ENCODE measurements at places on chromosomes 7 and 10. TPM values are rescaled to one million over a fixed set of nuclear protein-coding genes. Genes with fewer than 3 reads are reported as not detected.

Gene DYNC1I1
- 2.3 TPM for total RNA-seq

Gene KLF6
- 247 TPM for total RNA-seq

DNA sequence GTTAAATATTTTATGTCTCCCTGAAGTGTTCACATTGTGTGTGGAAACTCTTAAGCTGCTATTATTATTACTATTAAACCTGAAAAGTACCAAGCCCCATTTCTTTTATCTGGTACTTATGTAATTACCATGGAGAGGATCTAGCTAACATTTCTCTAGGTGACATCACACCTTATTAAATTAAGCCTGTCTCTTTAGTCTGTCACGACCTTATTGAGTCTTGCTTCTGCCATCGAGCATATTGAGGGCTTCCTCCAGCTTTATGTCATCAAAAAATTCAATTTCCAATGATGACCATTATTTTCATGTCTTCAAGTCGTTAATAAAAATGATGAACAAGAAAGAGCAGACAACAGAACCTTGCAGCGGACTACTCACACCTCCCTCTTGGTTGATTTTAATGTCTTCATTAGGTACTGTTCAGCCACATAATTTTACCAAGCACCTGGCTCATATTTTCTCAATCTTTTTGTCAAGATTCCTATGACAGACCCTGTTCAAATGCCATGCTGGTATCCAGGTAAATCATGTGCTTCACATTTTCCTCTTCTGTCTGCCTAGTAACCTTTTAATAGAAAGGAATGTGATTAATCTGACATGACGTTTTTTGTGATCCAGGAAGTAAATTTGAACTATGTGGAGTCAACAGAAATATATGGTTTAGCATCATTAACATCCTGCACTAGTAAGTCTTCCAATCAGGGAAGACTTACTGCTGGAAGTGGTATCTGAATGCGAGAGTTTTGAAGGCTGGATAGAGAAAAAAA lies 556.7 kb downstream of the SORCS3 start:
- DNase-seq: no peak

- DNase-seq: no peak
Measured at GRCh38 chr7:42662862-42663261, 249.0 kb downstream of the C7orf25 start.

DNA sequence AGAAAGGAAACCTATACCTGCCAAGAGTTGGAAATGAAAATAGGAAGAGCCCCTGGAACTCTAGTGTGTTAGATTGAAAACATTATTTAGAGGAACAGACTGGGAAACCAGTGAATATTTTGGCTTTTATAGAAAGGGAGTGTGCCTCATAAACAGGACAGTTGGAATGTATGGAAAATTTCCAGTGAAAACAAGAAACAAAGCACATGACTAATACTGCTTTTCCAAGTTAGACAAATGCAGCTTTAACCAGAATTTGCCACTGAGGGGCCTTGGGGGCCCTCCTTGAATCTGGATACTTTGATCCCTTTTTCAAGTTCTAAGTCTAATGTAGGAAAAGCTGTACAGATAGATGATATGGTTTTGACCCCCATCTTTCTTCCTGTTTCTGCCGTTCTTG lies 21.2 kb downstream of the ITGB8 start:
- DNase-seq: no peak

GRCh38 chr7:26858241-26858715 lies 6.1 kb downstream of the SKAP2 start:
- DNase-seq: no peak

DNA sequence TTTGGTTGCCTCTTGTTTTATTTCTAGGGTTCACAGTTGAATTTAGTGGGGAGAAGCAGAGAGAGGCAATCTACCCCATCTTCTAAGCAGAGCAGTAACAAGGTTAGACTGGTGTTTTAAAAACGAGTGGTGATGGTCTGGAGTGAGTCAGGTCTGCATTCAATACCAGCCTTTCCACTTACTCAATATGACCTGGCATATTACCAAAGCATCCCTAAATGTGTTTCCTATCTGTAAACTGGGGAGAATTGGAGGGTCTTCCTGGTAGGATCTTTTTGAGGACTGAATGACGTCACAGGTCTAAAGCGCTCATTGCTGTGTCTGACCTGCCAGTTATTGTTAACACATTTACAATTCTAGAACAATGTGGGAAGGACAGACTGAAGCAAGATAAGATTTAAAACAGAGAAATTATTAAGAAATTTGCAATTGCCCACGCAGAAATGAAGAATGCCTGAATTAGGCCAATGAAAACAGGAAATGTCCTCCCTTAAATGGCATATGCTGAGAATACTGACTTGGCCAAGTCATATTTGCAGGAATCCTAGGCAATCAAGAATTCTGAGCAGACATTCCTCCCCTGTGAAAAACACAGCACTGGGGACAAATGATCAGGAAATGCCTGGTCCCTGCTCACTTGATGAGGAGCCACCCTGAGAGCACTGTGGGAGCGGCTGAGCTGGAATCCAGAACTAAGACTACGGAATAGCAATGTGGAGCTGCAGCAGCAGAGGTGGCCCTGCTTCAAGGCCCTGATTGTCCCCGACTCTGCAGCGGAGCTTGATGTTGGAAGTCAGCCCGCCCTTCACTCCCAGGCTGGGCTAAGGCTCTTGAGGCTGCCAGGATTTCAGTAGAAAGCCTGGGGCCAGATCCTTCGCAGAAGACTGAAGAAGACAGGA lies 184.5 kb upstream of the CXCL12 start:
- no peak for DNase-seq

GRCh38 chr7:43877968-43878864 lies 8.9 kb upstream of the MRPS24 start:
- DNase-seq: no peak

- no peak for DNase-seq
Measured at GRCh38 chr7:84372155-84372621, 177.6 kb upstream of the SEMA3A start.

Data from upper lobe of right lung (tissue), 1 donor.